ENCODE measurements at places on chromosomes 13 and 19. TPM values are rescaled to one million over a fixed set of nuclear protein-coding genes. Genes with fewer than 3 reads are reported as not detected.

The KCNN4 gene
- total RNA-seq, result 1.4 TPM

The SRRM5 gene
- total RNA-seq, result 0.18 TPM

The SIGLEC10 gene
- total RNA-seq, result 1.4 TPM

The DNASE2 gene
- total RNA-seq, result 19.9 TPM

The GRWD1 gene
- total RNA-seq, result 18.1 TPM

The RASA3 gene
- total RNA-seq, result 20.1 TPM

The DGKH gene
- total RNA-seq, result 4.0 TPM

The SEMA6B gene
- total RNA-seq, result 24.8 TPM

DNA sequence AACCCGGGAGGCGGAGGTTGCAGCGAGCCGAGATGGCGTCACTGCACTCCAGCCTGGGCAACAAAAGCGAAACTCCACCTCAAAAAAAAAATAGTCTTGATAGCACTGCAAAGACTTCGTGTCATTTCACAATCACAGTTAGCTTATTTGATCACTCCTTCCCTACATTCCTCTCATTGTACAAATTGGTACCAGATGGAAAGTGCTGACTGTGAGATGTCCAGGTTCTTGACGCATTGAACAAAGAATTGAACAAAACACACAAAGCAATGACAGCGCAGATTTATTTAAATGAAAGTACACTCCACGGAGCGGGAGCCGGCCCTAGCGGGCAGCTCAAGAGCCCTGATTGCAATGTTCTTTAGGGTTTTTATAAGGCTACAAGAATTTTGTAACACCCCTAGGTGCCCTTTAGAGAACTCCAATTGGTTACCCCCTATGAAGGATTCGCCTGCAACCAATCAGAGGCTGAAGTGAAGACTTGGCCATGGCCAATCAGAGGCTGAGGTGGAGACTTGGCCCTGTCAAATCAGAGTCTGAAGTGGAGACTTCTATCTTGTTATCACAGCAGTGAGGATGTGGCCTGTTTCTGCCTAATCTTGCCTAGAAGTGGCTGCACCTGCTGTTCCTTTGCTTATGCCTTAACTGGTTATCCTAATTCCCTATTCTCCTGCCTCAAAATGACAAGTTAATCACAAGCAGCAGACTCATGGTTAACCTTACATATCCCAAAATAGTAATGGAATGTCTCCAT lies 16.7 kb downstream of the ZNF556 start:
- DNase-seq, result no peak

GRCh38 chr13:98221234-98221633 lies 44.2 kb upstream of the RNF113B start:
- DNase-seq, result no peak

GRCh38 chr13:101417043-101417406 lies 717 bp upstream of the NALCN start:
- no peak for DNase-seq

- DNase-seq, result no peak
These were observed 19.3 kb downstream of the PLD3 start for GRCh38 chr19:40367577-40368434.

DNA sequence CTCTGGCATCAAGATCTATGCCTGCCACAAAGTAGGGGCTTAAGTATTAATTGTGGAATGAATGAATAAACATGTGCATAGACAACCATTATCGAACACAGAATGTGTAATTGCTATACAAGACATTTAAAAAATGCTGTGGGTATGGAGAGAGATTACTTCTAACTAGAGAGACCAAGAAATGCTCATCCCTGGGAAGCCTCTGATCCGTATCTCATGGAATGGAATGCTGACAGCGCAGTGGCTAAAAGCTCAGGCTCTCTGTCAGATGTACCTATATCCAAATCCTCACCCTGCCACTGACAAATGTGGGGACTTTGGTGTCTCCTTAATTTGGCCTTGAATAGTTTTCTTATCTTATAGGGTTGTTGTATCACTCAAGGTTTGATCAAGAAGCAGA lies 22.7 kb upstream of the MBNL2 start:
- DNase-seq, result no peak

DNA sequence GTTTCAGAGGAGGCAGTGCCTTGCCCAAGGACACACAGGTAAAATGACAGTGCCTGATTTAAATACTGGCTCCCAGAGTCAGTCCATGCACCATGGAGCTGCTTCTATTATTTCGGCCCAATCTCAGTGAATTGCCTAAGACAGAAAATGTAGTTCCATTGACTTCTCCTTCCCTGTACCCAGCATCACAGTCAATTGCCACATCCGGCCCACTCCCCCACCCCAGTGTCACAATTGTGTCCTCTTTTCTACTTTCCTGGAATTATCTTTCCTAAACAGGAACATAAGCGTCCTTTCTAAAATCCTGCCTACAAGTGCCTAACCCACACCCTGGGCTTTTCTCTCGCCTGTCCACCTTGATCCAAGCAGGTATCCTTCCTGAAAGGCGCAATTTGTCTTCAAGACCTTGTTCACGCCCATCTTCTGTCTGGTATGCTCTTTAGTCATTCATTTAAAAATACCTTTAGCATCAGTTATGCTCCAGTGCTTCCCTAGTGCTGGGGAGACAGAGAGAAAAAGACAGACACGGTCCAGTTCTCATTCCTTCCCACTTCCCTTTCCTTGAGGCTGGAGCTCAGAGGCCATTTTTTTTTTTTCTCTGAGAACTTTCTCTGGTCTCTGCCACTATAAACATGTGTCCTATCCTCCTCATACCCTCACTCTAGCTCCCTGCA lies 411.4 kb downstream of the LIG4 start:
- no peak for DNase-seq

- DNase-seq, result peak; percentile 40
These were observed 498.1 kb downstream of the COG6 start for GRCh38 chr13:40153516-40153915.

DNA sequence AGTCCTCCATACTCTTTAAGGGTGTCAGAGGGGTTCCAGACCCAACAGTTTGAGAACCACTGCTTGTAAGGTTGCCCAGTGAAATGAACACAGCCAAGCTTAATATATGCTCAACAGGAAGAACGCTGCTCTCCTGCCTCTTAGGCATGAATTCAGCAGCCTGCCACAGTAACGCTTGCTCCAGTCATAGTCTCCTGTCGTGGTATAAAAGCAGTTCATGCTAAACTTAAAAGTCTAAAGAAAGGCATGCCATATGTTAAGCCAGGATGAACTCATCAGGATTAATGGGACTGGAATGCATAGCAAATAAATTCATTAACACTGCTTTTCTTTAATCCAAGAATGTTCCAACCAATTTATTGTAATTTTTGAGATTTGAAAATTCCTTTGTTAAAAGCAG lies 38.7 kb downstream of the SLC7A1 start:
- no peak for DNase-seq

DNA sequence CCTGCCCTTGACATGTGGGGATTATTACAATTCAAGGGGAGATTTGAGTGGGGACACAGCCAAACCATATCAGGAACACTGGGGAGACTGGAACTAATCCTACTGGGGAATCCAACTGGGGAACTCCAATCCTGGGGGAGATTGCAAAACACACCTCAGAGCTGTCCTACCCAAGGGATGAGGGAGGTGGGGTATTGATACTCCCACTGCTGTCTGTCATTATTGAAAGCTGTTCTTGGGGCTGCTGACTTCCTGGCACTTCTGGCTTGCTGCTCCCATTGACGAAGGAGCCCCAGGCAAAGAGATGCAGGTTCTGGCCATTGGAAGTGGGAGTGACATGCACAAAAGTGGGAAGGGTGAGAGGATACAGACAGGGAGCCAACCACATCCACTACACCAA lies 24.7 kb upstream of the POP4 start:
- DNase-seq, result no peak

DNA sequence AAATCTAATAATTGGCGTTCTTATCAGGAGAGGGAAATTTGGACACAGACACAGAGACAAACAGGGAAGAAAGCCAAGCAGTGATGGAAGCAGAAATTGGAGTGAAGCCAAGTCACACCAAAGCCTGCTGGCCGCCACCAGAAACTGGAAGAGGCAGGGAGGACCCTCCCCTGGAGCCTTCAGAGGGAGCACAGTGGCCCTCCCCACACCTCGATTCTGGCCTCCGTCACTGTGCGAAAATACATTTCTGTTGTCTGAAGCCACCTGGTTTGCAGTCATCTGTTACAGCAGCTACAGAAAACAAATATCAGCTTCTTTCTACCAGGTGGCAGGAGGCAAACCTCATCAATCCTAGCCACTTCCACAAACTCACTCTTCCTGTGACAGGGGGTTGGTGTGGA lies 8.3 kb upstream of the TLE6 start:
- DNase-seq, result peak; percentile 73

DNA sequence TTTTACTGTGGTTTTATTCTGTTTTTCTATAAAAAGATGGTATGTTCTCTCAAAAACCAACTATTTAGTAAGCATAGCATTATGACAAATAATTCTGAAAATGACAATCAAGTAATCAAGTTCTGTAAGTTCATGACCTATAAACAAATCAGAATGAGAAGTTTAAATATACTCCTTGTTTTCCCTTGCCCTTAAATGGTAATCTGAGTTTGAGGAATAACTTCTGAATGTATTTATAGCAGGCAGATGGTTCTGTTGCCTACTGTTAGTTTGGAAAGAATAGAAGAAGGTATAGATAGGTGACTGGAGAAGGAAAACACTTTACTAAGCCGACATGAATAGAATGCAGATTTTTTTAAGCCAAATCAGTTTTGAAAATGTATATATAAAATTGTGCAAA lies 63.9 kb downstream of the POSTN start:
- DNase-seq, result no peak

DNA sequence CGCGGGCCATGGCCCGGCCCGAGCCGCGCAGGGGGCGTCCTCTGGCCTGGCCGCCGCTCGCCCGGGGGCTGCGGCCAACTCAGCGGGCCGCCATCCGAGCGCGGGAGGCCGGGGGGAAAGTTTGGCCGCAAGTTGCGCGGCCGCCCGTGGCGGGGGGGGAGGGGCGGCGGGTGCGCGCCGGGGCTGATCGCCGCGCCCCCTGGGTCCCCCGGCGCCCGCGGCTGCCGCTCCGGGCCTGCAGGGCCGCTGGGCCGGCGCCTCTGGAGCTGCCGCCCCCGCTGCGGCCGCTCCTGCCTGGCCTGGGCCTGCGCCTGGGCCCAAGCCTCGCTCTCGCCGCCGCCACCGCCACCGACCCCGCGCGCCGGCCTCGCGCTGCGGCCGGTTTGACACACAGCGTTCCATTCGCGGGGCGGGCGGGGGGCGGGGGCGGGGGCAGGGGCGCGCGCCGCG lies at the start of gene NR2F6:
Gene NR2F6 (minus strand): TSS at position 385 of the 450 bp plus-strand sequence. CDS start 699 bp downstream, outside the sequence.
- DNase-seq, result no peak

DNA sequence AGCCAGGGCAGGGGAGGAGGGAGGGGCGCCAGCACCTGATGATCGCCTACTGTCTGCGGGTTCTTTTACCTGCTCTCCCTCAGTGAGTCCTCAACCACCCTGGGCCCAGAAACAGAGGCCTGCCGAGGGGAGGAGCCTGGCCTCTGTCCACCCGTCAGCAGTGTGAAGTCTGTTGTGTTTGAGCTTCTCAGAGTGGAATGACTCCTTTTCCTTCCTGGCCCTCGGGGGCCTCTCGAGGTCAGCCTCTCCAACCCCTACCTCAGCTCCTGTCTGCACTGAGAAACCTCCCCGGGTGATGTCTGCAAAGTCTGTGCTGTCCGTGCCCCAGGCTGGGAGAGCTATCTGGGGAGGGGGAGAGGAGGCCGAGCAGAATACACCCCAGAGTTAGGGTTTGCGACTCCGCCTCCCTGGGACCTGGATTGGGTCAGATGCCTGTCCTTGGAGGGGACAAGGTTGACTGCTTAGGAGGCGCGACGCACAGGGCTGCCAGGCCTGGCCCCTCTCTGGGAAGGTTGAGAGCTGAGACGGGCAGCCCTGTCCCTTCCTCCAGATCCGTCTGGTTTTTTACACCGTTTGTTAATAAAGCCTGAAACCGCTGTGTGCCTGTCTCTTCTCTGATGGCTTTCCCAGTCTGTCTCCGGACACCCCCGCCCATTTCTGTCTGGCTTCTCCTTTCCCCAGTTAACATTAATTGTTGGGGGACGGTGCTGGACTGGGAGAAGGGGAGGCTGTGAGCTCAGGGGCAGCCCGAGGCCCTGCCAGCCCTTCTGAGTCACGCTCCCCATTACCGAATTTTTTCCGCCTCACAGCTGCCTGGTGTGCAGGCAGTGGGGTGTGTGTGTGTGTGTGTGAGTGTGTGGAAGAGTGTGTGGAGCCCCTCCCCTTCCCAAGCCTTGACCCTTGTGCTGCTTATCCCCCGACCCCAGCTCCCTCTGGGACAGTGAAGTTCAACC lies 989 bp upstream of the SSC5D start:
- peak; percentile 88 for DNase-seq

GRCh38 chr19:38729653-38730469 lies 14.4 kb downstream of the CAPN12 start:
- peak; percentile 82 for DNase-seq

- DNase-seq, result no peak
These were observed 2.0 kb upstream of the SPACA6 start for GRCh38 chr19:51691074-51691583.

Measured in left cardiac atrium (tissue), 4 donors.